ENCODE measurements at places on chromosomes 2 and 18. TPM values are rescaled to one million over a fixed set of nuclear protein-coding genes. Genes with fewer than 3 reads are reported as not detected.

The PROKR1 gene
- total RNA-seq, result 0.08 TPM

The CASP10 gene
- 5.0 TPM for total RNA-seq

The SUPT7L gene
- 25.4 TPM for total RNA-seq

The ALLC gene
- not detected for total RNA-seq

The DPP10 gene
- 0.13 TPM for total RNA-seq

The FOXI3 gene
- total RNA-seq, result not detected
